Activated naive CD4-positive, alpha-beta T cell treated with anti-CD3 and anti-CD28 coated beads, Interleukin-2, amount 50 U/mL, for 16 hours (primary cell): ENCODE measurements at places on chromosomes 3 and 15.

DNA sequence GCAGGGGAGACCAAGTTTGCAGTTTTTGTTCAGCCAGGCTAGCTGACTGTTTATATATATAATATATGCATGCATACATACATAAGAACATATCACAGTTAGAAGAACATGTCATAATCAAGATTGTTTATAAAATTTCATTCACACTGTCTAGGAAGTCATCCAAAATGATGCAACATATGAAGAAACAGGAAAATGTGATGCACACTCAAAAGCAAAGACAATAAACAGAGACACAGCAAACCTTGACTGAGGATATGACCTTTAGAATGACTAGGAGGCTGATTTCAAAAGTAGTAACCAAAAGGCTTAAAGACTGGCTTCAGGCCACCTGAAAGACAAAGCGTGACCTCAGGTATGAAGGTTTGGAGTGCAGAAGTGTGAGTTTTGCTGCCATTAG is 166.2 kb upstream of the NDN start:
- no peak for DNase-seq

DNA sequence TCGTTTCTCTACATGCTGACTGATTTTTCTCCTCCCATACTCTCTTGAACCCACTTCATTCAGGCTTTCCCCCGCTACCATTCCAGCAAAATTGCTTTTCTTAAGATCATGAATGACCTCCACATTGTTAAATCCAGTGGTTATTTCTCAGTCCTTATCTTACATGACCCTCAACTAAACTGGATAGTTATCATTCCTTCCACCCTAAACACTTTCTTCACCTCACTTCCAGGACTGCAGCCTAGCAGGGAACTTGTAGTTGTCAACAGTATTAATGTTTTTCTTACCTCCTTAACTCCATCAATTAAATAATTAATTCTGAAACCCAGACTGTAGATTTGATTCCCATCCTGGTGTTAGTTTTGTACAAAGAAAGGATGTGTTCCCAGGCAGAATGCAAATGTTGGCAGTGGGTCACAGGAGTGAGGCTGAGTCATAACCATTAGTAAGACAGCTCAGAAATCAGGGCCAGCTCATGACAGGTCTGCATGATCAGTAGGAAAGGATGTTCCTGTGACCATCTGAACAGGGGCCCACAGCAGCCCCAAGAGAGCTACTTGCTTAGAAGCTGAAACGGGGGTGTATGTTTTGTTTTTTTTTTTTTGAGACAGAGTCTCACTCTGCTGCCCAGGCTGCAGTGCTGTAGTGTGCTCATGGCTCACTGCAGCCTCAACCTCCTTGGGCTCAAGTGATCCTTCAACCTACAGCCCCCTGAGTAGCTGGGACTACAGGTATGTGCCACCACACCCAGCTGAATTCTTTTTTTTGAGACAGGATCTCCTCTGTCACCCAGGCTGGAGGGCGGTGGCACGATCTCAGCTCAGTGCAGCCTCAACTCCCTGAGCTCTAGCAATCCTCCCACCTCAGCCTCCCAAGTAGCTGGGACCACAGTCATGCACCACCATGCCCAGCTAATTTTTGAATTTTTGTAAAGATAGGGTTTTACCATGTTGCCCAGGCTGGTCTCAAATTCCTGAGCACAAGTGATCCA is 9.1 kb downstream of the BCL2L10 start:
- DNase-seq, result no peak

GRCh38 chr15:85689729-85690128 is 105.0 kb downstream of the KLHL25 start:
- DNase-seq, result peak; percentile 60

DNA sequence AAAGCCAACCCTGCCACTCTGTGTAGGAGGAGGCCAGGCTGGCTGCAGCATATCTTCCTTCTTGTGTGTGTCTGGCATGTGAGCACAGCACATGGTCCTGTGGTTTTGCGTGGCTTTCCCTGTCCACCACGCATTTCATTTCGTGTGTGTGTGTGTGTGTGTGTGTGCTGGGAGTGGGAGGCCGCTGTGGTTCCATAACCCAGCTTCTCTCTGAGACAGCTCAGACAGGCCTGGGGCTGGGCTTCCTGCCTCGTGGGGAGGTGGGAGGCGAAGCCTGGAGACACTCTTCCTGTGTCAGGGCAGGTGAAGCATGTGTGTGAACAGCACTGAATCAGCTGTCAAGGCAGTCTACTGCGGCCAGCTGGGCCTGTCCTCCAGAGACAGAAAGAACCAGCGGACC is 16.0 kb upstream of the MRPS22 start:
- no peak for DNase-seq

- no peak for DNase-seq
Observed at GRCh38 chr3:152026033-152026556, 152.7 kb downstream of the SUCNR1 start.

GRCh38 chr3:137171834-137172603 is 214.2 kb downstream of the IL20RB start:
- no peak for DNase-seq

DNA sequence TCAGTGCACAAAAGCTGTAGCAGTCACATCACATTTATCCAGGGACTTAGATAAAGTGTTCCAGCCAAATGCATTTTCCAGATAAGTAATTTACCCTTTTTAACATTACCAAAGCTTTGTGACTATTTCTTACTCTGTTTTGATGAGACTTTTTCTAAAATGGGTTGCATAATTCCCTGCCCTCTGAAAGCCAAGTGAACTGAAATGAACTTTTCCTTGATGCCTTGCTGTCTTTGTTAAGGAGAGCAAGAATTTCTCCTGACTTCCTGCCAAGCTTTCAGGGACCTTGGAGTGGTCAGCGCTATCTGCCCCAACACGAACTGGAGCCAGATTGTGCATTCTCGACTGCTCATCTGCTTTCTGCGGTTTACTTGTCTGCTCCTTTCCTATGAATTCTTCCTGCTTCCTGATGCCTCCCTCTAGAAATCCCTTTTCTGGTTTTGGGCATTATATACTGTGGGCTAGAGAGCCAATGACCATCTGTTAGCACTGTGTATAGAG is 34.8 kb downstream of the EIF4E3 start:
- DNase-seq, result no peak

DNA sequence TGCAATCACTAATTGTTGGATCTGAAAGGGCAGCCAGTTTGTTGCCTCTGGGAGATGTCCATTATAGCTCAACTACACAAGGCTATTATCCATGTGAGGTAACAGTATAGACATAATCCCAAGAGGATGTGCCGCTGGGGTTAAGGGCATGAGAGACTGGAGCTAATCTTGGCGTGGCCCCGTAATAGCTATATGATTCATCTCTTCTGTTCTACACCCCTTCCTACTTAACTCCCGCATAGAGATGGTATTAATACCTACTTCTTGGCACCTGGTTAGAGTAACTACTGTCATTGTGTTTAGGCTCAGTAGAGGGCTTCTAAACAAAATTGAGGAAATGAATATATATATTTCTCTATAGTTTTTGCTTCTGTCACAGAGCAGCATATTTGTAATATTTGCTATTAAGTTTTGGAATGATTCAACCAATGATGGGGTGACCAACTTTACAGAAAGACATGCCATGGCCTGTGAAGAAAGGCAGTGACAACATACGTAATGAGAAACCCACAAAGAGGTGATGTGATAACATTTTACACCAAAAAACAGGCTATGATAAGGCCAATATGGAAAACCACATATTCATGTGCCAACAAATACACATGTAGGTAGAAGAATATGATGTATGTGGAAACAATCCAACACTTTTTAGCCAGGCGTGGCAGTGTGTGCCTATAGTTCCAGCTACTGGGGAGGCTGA is 76.8 kb upstream of the DPH6 start:
- no peak for DNase-seq

- no peak for DNase-seq
Observed at GRCh38 chr3:113213896-113214587, 2.7 kb downstream of the BOC start.

GRCh38 chr3:194105292-194105691 is 30.7 kb upstream of the HES1 start:
- DNase-seq, result no peak

- DNase-seq, result no peak
Observed at GRCh38 chr15:60722328-60723112, 243.6 kb upstream of the ICE2 start.

- DNase-seq, result no peak
Observed at GRCh38 chr3:106628407-106628806, 748.8 kb upstream of the CCDC54 start.

GRCh38 chr15:81001152-81002008 is 657 bp downstream of the TLNRD1 start:
- DNase-seq, result peak; percentile 46

DNA sequence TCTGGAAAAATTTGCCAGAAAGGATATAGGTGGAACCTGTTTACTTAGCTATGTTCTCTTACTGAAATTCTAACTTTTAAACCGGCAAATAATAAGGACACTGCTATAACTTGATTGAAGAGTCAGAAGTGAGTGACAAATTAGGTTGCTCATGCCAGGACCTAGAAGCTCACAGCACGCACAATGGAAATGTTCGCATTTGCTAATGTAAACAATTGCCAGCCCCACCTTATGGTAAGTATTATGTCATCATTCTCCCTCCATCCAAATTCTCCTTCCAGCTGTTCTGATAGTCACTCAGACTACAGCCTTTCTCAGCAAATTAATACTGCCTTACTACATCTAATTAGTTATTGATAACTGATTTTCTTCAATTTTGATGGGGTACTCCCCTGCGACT is 4.8 kb upstream of the STXBP5L start:
- DNase-seq, result no peak

DNA sequence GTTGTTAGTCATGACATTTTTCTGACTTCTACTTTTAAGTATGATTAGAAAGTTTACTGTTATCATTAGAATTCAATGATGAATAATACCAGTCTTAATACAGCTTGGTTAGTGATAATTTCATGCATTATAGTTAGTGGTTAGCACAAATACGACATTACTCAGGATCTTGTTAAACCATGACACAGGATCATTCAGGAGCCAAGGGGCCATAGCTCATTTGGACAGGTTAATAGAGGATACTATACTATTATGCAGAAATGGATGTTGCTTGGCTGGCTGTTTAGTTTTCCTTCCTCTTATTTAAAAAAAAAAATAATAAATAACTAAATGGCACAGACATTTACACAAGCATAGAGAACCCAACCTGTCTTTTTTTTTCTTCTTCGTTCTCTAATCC is 55.5 kb downstream of the NSUN3 start:
- DNase-seq, result no peak

DNA sequence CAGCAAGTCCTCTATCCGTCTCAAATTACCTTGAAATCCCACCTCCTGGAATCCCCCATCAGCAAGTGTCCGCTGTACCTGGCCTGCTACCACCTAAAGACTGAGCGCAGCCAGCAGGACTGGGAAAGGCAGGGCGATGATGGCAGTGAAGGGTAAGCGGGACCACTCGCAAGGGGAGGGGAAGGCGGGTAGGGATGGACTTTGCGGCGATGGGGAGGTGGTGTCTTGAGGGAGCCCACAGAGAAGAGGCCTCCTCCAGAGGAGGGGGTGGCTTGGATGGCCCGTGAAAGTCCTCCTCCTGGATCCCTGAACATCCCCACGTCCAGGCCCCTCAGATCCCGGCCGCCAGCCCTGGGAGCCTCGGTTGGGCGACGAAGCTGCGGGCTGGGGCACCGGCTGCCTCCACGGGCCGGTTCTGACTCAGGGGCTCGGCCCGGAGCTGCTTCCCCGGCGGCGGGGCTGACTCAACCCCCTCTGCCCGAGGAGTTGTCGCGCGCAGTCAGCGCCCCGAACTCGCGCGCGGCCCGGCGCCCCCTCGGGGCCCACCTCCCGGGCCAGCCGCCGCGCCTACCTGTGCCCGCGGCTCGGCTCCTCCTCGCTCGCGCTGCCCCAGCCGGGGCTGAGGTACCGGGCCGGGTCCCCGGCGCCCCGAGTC is 512 bp downstream of the LARP6 start:
- peak; percentile 16 for DNase-seq

- DNase-seq, result no peak
Observed at GRCh38 chr3:55826731-55827496, 339.8 kb upstream of the WNT5A start.

DNA sequence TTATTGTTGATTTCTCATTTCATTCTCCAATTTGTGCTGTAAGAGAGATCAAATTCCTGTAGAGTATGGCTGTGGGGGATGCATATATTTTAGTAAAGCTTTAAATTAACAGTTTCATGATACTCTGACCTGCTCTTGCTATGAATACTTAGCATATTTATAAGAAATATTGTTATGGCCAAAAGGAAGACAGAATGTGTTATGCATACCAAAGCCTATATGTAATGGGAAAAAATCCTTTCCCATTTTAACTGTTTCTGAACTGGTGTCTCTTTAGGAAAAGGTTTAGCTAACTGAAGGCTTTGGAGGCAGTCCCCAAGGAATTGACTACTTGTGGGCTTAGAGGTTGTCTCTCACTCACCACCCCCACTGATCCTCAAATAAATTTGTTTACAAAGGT is 59.2 kb downstream of the CADPS start:
- no peak for DNase-seq

- no peak for DNase-seq
Observed at GRCh38 chr3:20079621-20080020, 39.4 kb downstream of the KAT2B start.

- no peak for DNase-seq
Observed at GRCh38 chr15:36133742-36134141, 445.7 kb upstream of the CDIN1 start.

GRCh38 chr15:76185716-76186115 is 125.6 kb downstream of the ETFA start:
- no peak for DNase-seq

DNA sequence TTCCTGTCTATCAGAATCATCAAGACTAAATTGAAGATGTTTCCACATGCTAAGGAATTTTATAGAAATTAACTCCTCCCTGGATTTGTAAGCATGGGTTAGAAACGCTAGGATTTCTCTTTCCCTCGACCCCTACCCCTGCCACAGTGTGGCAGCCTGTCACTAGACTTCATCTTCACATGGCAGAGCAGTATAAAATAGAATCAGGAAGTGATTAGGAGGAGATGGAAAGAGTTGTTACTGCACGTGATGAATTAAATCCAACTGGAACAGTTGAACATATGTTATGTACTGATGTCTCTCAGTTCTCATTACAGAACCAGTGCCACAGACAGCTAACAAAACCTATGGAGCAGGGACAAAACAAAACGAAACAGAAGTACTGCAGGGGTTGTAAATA is 130.0 kb upstream of the BNIP2 start:
- no peak for DNase-seq

DNA sequence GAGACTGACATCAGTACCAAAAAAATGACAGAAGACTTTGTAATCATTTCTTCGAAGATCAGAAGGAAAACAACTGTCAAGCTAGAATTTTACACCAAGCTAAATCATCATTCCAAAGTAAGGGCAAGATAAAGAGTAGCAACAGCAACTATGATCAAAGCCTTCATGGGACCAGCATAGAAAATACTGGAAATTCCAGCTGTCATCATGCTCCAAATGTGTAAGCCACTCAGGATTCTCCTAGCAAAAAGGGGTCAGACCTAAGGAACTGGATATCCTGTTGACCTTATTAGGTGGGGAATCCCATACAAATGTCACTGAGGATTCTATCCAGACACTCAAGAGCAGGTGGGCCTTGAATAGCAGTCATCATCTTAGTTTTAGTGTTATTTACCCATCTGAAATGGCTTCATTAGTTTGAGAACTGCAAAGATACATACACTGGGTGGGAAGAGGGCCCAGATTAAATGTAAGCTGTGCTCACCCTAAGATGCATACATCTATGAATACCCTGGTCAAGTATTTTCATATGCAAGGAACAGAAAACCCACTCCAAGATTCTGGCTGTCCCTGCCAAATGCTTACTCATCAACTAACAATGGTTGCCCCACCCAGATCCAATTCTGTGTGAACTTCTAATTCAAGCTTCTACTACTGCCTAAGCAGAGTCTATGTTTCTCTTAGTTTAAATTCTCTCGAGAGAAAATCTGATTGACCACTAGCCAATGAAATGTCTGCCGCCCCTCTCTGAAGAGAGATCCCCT is 33.5 kb downstream of the CLDN18 start:
- DNase-seq, result no peak

GRCh38 chr3:118088696-118089095 is 946.0 kb downstream of the IGSF11 start:
- no peak for DNase-seq
